ENCODE measurements at places on chromosomes 11 and 22.

DNA sequence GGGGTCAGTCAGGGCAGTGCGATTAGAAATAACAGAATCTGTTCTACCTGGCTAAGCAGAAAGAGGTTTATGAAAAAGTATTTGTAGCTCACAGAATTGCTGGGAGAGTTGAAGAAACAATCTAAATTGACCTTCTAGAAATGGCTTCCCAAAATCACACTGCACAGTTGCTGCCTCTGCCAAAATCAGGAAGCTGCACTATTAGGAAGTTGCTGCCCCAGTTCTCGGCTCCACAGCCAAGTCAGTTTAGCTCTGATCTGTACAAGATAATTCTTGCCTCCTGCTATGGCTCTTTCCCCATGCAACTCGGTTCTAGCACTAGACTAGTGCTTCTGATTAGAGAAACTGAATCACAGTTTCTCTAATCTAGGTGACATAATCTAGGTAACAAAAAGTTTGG lies 16.0 kb upstream of the CCDC90B start:
- DNase-seq = no peak

DNA sequence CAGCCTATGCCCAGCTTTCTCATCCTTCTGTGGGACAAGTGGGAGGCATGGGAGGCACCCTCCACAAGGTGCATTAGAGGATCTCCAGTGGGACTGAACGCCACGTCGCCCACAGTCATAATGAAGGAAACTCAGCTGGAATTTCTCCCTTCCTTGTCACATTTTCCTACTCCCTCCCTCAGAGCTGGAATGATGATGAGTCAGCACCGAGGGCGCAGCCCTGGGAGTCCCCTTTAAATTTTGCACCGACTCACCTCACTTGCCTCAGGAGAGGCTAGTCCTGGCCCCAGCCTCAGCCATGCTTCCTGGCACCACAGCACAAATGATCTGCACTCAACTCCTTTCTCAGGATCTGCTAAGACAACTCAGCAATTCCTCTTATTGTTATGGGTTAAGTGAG lies 34.3 kb downstream of the DBX1 start:
- DNase-seq = no peak

GRCh38 chr11:23991165-23991539 lies 505.7 kb upstream of the LUZP2 start:
- no peak for DNase-seq

DNA sequence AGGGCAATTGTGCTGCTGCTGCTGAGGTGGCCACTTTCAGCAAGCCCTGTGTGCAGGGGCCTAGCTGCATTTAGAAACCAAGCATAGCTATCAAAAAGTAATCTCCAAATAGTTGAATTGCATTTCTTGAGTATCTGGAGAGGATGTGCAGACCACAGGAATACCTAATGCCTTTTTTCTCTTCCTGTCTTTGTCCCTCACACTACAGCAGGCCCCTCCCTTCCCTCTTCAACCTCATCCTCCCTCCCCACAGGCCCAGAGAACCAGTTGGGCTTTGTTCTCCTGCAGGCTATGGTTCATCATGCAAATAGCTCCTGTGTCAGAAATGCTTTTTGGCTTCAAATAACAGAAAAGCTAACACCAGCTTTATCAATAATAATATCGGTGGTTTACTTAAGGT lies 47.7 kb downstream of the DKK3 start:
- peak; percentile 16 for DNase-seq

GRCh38 chr11:1656061-1656441 lies 26.5 kb downstream of the KRTAP5-5 start:
- DNase-seq = no peak

DNA sequence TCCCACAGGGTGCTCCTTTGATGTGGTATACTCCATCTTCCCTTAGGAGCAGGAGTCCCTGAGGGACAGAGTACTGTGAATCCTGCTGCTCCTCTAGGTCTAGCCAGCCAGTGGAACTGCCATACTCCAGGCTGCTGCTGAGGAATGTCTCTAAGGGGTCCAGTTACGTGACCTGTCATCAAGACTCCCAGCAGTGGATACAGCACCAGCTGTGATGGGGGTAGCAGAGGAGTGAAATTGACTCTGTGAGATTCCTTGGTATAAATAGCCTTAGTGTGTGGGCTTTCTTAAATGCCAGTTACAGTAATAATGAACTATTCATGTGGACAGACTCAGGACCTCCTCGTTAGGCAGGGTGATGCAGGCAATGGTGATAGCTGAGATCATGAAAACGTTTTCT lies 140.4 kb upstream of the LUZP2 start:
- no peak for DNase-seq

DNA sequence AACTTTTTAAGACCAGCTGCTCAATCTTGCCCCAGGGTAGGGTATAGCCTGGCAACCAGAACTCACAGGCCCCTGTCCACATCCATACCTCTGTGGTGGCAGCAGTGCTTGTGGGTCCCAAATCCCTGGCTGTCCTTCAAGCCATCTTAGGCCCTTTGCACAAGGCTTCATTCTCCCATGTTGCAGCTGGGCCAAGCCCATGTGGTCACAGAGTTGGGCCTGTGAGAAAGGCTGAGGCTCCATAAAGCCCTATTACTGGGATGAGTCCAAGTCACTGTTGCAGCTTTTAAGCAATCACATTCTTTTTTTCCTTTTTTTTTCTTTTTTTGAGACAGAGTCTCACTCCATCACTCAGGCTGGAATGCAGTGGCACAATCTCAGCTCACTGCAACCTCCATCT lies 47.9 kb upstream of the SLC25A1 start:
- no peak for DNase-seq

- no peak for DNase-seq
Observed at GRCh38 chr22:39174498-39175352, 22.2 kb upstream of the CBX7 start.

DNA sequence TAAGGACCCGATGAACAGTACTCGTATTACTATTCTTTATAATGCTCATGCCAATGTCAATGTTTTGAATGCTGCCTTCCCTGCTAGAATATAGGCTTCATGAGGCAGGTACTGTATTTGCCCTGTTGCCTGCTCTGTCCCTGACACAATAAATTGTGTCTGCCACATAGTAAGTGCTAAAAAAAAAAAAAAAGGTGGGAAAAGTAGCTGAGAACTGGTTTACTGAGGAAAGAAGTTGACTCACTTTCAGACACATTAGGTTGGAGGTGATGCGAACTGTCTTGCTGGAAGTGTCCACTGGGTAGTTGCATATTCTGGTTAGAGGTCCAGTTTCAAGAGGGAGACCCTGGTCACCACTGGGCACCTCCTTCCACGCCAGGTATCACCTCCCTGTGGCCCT lies 255.9 kb downstream of the KIRREL3 start:
- DNase-seq = no peak

DNA sequence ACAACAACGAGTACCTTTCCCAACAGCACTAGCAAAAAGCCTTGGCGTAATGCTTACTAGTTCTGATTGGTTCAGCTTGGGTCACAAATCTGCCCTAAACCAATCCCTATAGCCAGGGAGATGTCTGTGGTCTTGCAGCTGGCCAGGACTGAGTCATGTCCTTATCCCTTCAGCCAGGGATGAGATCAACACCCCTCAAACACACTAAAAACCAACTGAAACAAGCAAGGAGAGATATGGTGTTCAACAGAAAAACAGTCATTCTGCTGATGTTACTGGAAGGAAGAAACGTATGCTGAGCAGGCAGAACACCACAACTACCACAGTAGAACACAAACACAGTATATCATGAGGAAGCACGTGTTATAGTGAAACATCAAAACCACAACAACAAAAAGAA lies 375.6 kb downstream of the LARGE1 start:
- DNase-seq = no peak

- no peak for DNase-seq
Observed at GRCh38 chr22:39906207-39906606, 5.3 kb downstream of the GRAP2 start.

GRCh38 chr11:944711-945470 lies 19.2 kb downstream of the AP2A2 start:
- no peak for DNase-seq

- no peak for DNase-seq
Observed at GRCh38 chr11:37718431-37718999, 1120.5 kb upstream of the RAG2 start.

- no peak for DNase-seq
Observed at GRCh38 chr11:68691402-68691784, 7.0 kb downstream of the GAL start.

GRCh38 chr11:74179234-74180052 lies 8.4 kb downstream of the PPME1 start:
- no peak for DNase-seq

GRCh38 chr22:37222440-37222971 lies 10.2 kb upstream of the SSTR3 start:
- no peak for DNase-seq

- DNase-seq = no peak
Observed at GRCh38 chr22:46073683-46074504, 76.4 kb upstream of the PPARA start.

DNA sequence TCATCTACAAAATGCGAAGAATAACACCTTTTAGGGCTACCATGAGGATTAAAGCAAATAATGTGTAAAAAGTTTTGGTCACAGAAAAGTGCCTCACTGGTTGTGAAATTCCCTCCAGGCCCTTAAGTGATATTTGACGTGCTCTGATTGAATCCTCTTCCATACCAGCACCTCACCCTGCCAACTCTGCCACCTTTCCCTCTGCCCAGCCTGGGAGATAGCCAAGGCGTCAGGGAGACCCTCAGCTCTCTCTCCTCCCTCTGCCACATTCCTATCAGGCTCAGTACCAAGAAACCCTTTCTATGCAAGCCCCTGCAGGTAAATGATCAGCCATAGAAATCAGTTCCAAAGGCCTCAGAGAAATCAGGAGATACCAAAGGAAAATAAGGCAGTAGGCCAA lies 21.4 kb downstream of the PLEKHA7 start:
- no peak for DNase-seq

DNA sequence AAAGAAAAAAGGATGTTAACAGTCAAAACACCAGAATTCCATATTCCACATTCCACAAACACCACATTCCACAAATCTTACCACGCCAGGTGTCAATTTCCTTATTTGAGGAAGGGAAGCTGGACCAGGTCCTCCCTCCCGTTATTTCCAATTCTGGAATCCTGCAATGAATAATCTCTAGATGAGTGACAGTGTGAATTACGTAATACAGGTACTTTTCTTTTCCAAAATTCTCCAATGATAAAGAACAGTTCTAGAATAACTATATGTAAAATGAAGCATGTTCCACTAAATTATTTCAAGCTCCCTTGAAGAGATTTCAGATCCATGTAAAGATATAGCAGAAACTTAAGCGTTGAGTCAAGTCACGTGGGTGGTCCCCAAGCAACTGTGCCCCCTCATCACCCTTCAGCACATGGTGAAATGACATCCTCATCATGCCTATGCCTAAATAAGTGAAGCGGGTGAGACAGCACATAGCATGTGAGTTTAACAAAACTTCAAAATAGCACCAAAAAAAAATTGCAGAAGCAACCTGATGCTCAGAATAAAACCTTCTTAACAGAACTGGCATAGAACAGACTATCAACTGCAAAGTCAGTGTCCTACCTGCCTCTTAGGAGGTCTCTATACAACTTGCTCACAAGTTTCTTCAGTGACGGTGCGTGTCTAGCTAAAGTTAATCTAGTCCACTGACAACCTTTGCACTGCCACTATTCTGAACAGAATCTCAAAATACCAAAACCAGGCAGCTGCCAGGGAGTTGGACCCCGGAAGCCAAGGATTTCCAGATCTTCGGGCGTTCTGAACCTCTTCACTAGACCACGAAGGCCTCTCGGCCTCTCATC lies 876 bp downstream of the NFRKB start:
- no peak for DNase-seq

DNA sequence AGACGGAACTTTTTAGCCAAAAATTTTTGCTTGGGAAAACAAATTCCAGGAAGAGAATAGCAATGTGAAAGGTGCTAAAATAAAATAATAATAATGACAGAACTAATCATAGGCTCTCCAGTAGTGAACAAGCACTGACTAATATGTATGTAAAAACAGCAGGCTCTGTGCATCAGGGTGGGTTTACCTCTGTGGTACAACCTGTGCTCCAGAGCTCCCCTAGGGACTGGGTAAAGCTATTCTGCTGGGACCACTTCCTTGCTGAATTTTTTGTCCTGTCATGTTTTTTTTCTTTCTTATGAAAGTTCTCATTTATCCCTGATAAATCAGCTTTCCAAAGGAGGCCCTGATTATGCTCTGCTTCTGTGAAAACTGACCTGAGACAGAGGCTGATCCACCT lies 18.8 kb downstream of the LUZP2 start:
- DNase-seq = no peak
